ENCODE measurements at places on chromosomes 1 and 21. TPM values are rescaled to one million over a fixed set of nuclear protein-coding genes. Genes with fewer than 3 reads are reported as not detected.

Gene ZFP69B
- 5.7 TPM for polyA plus RNA-seq

Gene E2F2
- 4.9 TPM for polyA plus RNA-seq

Gene ERG
- 23.7 TPM for polyA plus RNA-seq

Gene PLA2G2A
- polyA plus RNA-seq, result not detected

Gene KISS1
- polyA plus RNA-seq, result not detected

Gene ZBTB7B
- polyA plus RNA-seq, result 3.8 TPM

Gene MCOLN2
- polyA plus RNA-seq, result 0.19 TPM

DNA sequence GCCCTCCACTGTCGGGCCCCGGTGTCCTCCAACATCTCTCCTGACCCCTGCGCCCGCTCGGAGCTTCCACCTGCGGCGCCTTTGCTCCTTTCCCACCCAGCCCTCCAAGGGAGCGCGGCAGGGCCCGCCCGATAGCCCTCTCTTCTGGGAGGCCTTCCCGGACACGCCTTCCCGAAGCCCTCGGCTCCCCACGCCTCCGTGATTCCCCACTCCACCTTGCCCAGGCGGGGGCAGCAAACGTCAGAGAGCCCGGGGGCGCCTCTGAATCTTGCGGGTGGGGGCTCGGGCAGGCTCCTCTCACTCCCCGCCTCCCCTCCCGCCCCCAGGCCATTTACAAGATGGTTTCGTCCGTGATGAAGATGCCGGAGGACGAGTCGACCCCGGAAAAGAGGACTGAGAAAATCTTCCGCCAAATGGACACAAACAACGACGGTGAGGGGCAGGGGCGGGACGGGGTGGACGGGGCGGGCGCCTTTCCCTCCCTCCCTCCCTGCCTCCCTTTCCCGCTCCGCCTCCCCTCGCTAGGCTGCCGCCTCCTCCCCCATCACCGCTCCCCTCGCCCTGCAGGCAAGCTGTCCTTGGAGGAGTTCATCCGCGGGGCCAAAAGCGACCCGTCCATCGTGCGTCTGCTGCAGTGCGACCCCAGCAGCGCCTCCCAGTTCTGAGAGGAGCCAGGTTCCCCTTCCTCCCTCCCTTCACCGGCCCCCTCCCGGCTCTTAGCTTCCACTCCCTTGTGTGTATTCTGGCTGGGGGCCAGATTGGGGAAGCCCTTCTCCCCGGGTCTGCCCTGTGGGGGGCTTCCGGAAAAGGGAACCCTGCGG is 7.1 kb downstream of the HPCA start:
- DNase-seq, result no peak

- DNase-seq, result no peak
Observed at GRCh38 chr21:36587388-36587787, 107.5 kb upstream of the CLDN14 start.

GRCh38 chr1:50348449-50349241 is 74.6 kb downstream of the DMRTA2 start:
- peak; percentile 60 for DNase-seq

- no peak for DNase-seq
Observed at GRCh38 chr1:65866439-65866838, 73.7 kb downstream of the PDE4B start.

GRCh38 chr1:59475737-59476136 is 178.8 kb downstream of the FGGY start:
- no peak for DNase-seq

- no peak for DNase-seq
Observed at GRCh38 chr1:63408331-63408730, 40.9 kb downstream of the ALG6 start.

DNA sequence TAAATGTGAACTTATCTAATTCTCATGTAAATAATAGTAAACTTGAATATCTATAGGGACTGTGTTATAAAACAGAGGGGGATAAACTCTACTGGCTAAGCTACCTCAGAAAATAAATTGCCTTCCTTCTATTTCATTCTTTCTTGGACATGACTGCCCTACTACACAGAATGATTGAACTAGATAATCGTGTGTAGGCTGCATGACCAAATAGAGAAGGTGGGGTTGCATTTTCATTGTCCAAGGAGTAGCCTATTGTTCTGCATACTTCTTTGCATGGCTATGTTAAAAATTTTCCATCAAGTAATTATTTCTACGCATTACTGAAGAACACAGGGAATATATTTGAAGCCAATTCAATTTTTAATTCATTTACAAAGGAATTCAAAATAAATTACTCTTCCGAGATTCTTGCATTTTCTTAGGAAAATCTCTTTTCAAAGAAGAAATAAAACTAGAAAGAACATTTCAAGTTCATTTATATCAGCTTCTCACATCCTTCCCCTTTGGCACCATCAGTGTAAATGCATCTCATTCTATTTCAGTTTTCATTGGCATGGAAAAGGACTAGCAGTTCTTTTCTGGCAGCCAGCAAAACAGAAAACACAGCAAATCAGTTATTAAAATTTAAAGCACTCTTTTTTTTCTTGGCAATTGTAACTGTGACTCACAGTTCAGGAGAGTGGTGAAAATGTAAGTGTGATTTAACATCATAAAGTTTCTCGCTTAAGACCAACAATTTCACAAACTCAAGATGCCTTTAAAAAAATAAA is 714.7 kb downstream of the NCAM2 start:
- DNase-seq, result no peak

GRCh38 chr1:8078176-8078671 is 52.1 kb upstream of the ERRFI1 start:
- DNase-seq, result no peak

- no peak for DNase-seq
Observed at GRCh38 chr21:45899317-45900033, 82.1 kb upstream of the COL6A1 start.

DNA sequence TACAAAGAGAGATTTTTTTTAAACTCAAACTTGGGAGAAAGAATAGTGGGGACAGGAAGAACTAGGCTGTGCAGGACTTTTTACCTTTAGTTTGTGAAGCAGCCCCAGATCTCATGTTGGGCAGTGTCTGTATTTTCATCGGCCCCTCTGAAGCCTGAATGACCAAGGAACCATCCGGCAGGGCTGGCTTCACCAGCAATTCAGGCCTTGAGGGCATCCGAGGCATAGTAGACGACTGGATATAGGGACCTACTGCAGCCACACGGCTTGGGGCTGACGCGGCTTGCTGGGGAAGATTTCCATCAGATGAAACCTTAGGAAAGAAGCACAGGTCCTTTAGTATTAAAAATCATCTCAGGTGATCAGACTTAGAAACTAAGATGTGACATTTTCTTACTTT is 43.7 kb downstream of the TP53BP2 start:
- DNase-seq, result no peak

- no peak for DNase-seq
Observed at GRCh38 chr21:45319461-45320211, 31.9 kb upstream of the POFUT2 start.

- DNase-seq, result no peak
Observed at GRCh38 chr1:9344426-9345200, 51.9 kb downstream of the SPSB1 start.

DNA sequence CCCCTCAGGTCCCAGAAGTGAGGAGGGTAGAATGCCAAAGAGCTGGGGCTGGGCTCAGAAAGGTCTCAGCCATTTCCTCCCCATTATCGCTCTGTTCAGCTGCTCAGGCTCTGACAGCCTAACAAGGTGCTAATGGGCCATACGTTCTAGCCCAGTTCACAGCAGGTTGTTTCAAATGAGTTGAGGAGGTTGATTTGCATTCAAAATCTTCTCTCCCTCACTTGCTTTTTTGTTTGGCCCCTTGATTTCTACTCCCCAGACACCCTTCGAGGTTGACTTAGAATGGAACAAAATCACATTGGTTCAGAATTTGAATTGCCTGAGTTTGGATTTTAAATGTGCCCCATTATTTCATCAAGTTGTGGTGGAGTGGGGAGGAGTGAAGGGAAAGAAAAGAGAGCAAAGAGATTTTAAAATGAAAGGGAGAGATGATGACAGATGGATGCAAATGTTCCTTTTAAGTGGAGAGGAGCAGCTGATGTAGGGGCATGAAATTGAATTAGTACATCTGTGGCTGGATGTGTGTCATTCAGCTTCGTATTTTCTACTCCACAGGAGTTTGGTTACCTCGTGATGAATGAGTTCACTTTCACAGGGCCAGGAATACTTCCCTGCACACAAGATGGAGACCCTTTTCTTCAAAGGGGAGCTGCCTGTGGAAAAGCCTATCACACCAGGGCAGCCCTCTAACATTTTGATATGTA is 425.8 kb upstream of the CAMK1G start:
- DNase-seq, result no peak

GRCh38 chr21:31397515-31397926 is 53.5 kb upstream of the TIAM1 start:
- no peak for DNase-seq

GRCh38 chr1:197081117-197081753 is 14.2 kb upstream of the F13B start:
- no peak for DNase-seq

DNA sequence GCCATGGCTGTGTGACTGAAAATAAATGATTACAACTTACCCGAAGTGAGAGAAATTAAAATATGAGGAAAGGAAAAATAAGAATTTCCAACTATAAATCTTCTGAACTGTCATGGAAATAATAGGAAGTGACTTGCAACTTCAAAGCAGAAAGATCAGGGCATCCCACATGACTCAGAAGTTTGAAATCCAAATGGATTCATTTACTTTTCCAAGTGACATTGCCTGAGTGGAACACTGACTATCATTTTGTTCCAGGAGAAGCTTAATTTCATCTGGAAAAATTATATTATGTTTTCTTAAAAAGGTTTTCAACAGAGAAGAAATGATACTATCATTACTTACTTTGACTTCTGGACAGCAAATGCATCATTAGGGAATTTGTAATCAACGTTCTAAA is 110.8 kb downstream of the GREM2 start:
- DNase-seq, result no peak

DNA sequence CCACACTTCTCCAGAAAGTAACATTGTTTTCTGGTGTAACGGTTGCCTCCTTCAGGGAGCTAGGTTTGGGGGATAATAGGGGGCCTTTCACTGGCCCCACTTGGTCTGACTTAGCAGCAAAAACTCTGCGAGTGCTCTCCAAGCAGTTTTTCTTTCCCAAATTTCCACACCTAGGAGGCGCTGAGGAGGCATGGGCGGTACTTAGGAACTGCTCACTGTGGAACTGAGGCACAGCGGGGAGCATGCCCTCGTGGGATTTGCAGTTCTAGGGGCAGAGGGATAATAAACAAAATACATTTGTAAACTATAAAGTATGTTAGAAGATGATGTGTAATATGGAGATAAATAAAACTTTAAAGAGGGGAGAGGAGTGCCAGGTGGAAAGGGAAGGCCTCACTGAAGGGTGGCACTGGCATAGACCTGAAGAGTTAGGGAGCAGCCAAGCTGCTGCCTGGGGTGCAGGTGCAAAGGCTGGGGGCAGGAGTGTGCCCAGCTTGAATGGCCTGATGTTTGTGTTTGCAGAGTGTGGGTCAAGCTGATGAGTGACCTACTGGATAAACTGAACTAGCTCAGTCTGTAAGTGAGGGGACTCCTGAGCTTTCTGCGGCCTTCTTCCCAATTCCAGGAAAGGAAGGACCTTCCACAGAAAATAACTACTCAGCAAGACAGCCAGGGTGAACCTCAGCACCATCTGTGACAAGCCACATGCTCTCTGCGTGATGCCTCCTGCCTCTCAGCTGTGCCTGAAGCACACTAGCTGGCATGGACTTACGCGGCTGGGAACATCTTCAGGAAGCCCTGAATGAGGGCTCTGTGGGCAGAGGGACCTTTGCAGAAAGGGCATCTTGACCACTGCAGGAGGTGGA is 1.9 kb downstream of the EPHX1 start:
- DNase-seq, result no peak

- DNase-seq, result no peak
Observed at GRCh38 chr1:229068270-229068987, 202.5 kb upstream of the RAB4A start.

- DNase-seq, result no peak
Observed at GRCh38 chr1:180311011-180311730, 81.1 kb downstream of the LHX4 start.

DNA sequence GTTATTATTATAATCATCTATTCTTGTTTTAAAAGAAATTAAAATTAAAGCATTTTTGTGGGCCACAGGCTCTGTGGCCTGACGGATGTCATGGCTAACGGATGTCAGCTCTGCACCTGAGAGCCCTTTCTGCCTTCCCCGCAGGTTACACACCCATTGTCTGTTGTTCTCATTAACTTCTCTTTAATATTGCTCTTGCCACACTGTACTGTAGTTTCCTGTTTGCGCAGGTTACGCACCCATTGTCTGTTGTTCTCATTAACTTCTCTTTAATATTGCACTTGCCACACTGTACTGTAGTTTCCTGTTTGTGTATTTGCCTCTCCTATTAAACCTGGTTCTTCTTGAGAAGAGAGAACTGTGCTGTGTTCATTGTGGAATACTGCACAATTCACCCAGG is 294.4 kb upstream of the PLXNA2 start:
- DNase-seq, result no peak

DNA sequence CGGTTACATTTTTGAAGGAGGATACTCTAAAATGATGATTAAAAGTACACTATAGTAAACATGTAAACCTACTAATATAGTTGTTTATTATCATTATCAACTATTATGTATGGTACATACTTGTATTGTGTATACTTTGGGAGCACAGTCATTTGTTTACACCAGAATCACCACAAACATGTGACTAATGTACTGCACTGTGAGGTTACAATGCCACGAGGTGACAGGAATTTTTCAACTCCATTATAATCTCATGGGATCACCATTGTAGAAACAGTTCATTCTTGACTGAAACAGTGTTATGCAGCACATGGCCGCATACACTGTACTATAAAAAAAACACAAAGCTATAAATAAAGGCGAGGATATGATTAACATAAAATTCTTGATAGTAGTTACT is 44.3 kb downstream of the GPATCH2 start:
- DNase-seq, result no peak

GRCh38 chr1:90100566-90100965 is 105.7 kb downstream of the ZNF326 start:
- DNase-seq, result no peak

DNA sequence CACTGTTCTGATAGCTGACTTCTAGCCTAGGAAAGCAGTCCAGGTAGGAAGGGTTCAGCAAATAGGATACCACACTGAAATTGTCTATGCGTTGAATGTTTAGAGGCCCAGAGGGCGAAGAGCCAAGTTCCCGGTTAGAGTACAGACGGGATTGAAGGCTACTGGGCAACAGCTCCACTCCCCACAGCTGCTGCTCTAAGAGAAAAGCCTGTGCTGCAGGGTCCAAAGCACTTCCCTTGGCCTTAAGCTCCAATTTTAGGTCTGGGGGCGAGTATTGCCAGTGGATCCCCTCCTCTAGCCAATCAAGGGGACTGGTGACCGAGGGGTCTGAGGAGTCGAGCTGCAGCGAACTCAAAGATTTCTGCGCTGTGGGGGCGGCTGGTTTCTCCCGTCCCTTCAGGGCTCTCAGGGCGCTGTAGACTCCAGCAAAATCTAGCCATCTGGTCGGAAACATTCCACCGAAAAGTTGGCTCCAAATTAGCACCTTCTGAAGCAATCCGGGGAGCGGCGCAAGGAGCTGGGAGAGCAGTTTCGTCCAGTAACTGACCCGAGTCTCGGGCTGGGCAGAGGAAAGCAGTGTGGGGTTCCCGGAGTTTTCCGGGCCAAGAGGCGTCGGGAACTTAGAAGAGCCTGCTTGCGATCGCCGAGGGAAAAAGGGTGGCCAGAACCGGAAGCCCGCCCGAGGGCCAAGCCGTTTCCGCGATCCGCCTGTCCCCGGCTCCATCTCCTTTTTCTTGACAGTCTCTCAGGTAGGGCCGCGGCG is 748 bp downstream of the PPP1R15B start:
- no peak for DNase-seq

- peak; percentile 23 for DNase-seq
Observed at GRCh38 chr1:103106426-103107341, 1.6 kb downstream of the COL11A1 start.

GRCh38 chr1:9652379-9653209 is 1.1 kb downstream of the PIK3CD start:
- DNase-seq, result no peak

- DNase-seq, result no peak
Observed at GRCh38 chr1:166859597-166859996, 16.5 kb downstream of the TADA1 start.

Data from left renal pelvis (tissue), 4 donors.